RCC 7860 (cell line): ENCODE measurements at places on chromosomes 11 and 22.
A peak's percentile ranks its signal among the peaks of the same experiment; 100 is the strongest.

GRCh38 chr22:24706732-24707469 is 67.6 kb downstream of the PIWIL3 start:
- DNase-seq = no peak

DNA sequence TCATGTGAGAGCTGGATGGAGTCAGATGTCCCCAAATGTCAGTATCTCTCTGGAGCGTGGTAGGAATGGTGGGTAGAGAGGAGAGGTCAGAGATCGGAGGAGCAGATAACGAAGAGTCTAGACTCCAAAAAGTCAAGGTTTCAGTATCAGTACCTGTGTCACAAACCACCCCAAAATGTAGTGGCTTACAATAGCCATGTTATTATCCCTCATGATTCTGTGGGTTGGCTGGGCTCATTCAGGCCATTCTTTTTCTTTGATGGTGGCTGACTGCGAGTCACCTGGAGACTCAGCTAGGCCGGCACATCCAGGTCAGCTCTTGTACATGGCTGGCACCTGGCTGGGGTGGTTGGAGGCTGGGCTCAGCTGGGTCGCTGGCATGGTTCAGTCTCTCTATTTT is 7.3 kb upstream of the SSTR3 start:
- no peak for DNase-seq

GRCh38 chr11:118528511-118528910 is 1.2 kb downstream of the TTC36 start:
- no peak for DNase-seq

DNA sequence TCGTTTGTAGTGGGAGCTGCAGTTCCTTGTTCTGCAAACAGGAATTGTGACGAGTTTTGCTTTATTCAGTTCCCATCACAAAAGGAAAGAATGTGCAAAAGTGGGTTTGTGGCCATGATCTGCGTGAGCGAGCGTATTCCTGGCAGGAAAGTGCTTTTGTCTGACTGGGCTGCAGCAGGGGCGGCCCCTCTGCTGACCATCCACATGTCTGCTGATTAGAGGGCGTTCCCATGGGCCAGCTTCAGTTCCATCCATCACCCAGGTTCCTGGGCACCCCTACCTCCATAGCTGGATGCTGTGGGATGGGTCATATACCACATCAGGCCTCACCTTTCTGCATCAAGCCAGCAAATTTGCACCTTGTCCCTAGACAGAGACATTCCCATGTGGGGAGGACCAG is 28.9 kb upstream of the GAL start:
- DNase-seq = no peak

- DNase-seq = peak; percentile 7
Measured at GRCh38 chr22:46661221-46661851, 41.1 kb downstream of the GRAMD4 start.

DNA sequence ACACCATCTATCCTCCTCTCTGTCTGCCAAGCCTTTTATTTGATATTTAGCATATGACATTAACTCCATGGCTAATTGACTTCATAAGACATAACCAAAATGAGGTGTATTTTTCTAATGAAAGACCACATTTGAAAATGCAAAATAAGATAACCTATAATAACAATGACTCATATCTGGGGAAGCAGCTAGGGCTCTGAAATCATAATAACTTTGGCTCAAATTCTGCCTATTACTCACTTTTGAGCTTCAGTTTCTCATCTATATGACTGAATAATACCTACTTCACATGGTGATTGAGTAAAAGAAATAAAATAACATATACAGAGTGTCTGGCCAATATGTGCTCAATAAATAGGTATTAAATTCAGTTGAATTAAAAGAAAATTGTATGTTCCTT is 1419.8 kb upstream of the TENM4 start:
- DNase-seq = no peak

- DNase-seq = no peak
Measured at GRCh38 chr11:86784241-86784681, 16.1 kb upstream of the PRSS23 start.

DNA sequence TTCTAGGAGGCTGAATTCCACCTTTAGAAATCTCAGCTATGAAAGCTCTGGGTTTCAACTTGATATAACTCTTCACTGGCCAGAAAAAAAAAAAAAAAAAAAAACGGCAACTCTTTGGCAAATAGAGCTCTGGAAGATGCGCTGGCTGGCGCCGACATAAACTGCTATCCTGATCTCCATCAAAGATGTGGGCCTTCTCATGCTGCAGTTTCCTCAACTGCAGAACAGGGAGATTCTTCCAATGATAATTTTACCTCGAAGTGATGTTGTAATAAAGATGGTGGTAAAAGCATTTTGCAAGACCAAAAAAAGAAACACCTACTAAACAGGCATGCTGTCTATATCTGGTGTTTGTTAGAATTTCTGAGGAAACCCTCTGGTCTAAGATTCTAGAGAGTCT is 20.3 kb downstream of the FLI1 start:
- DNase-seq = no peak

DNA sequence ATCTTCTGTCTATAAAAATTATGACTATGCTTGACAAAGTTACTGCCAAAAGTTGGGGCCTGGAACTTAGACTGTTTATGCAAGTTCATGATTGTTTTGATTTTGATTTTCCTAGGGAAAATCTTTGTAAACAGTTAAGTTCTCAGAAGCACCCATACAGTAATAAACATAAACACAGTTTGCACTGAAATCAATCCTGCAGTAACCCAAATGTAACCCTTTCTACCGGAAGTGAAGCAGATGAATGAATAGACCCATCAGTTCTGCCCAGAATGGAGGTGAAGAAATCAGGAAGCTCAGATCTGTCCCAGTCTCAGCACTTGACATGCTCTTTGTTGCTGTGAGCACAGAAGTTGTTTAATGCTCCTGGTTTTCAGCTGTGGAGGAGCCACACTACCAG is 24.6 kb upstream of the C11orf96 start:
- DNase-seq = no peak

DNA sequence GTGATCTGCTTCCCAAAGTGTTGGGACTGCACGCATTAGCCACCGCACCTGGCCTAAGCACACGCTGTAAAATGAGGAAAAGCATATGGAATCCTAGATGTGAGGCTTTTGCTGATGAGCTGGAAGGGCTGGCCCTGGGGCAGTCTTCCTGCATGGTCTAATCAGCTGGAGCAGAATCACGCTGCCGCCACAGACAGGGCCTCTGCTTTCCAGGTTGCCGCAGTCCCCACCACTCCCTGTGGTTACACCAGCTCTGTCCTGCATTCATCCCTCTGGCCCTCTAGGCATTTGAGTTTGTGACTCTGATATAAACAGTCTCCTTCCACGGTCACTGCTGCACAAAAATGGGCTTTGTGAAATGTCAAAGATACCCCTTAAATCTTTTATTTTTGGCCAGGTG is 17.1 kb downstream of the RPS6KA4 start:
- DNase-seq = no peak

- no peak for DNase-seq
Measured at GRCh38 chr11:95595973-95596489, 193.6 kb downstream of the FAM76B start.

DNA sequence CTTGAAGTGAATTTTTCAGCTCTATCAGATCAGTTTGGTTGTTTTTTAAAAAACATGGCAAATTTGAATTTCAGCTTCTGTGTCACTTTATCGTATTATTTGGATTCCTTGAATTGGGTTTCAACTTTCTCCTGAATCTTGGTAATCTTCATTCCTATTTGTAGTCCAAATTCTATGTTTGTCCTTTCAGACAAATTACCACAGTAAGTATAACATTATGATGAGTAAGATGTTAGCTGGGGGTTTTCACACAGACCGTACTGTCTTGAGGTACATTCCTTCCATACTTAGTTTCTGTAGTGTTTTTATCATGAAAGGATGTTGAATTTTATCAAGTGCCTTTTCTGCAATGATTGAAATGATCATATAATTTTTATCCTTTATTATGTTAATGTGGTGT is 28.0 kb downstream of the OR5B17 start:
- DNase-seq = no peak

DNA sequence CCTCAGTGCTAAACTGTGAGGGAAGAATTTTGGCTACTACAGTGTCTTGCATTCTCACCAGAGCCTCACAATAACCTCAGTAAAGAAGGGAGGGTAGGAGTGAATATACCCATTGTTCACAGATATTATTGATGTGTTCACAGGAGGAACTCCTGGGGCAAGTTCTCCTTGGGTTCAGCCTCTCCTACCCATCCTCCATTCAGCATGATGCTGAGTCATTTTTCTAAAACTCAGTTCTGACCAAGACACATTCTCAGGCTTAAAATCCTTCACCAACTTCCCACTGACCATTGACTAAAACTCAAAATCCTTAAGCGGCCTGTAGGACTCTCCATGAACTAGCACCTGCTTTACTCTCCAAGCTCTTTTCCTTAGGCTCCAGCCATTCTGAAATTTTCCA is 48.7 kb downstream of the SYTL2 start:
- no peak for DNase-seq

- no peak for DNase-seq
Measured at GRCh38 chr11:5129457-5129877, 8.7 kb downstream of the OR52A5 start.

DNA sequence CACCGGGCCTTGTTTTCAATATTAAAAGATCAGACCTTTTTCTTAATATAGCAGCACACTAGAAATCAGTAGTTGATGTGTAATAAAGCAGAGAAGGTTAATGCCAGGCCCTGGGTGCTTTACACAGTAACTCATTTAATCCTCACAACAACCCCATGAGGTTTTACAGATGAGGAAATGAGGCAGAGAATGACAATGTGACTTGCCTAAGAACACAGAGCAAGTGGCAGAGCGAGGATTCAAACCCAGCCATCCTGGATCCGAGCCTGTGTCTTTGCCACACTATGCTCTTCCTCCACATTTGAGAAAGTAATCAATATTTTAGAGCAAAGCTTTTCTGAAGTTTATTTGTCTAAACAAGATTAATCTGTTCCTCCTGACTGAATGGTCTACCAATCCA is 7.2 kb downstream of the JAML start:
- DNase-seq = no peak

- no peak for DNase-seq
Measured at GRCh38 chr11:63986932-63987513, 785 bp downstream of the OTUB1 start.

DNA sequence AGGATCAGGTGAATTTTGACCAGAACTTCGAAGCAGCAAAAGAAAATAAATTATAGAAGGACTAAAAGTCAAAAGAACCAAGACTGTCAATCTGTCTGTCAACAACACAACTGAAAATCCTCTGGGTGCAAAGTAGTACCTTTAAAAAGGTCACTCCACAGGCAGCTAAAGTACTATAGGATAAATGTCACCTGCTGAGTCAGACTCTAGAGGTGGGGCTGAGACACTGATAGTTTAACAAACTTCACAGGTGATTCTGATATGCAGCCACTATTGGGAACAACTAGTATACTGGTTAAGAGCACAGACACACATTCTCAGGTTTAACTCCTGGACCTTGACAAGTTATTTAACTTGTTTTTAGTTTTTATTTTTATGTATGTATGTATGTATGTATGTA is 107.3 kb downstream of the FCHSD2 start:
- DNase-seq = no peak

DNA sequence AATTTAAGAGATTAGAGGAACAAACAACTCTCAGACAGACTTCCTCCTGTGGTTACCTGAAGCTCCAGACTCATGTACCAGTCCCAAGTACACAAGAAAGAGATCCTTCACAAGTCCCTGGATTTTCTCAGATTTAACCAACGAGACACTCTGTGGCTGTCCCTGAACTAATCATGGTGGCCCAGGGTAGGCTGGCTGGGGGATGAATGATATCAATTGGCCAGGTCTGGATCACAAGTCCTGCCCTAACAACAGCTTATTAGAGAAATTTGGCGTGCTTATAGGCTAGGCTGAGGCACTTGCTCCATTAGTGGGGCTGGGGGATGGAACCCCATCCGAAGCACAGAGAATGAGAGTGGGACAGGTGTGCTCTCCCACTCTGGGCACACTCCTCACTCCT is 22.1 kb downstream of the HEPHL1 start:
- no peak for DNase-seq

DNA sequence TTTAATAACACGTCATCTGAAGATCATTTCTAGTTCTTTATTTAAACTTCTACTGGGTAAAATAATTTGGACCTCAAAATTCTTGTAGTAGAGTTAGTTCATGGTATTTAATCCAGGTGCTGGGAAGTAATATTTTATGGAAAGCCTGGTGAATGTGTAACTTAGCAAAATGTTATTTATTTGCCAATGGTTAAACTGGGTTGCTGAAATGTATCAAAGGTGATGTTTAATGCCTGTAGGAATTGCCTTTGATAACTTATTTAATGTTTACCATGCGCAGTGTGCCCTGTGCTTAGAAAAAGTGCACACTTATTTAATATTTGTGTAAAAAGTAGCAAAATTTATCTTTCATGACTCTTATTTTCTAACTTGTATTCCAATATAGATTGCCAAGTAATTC is 11.2 kb downstream of the OR5M11 start:
- DNase-seq = no peak
